Activated CD4-positive, alpha-beta T cell treated with anti-CD3 and anti-CD28 coated beads, Interleukin-2, amount 50 U/mL, for 24 hours (primary cell): ENCODE measurements at places on chromosomes 7 and 10.

DNA sequence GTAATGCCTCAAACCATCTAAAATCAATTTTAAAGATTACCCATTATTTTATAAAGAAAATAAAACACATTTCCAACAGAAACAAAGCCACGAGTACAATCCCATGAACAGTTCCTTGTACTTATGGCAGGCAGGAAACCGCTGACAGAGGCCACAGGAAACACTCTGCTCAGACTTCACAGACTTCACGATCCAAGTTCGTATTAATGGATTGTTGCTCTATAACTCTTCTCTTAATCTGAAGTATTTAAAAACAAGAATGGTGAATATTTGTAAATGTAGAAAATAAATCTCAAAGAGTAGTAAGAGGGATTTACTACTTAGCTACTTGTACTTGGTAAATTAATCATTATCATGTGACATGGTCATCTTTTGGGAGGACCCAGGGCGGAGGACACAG is 78.3 kb downstream of the SNX10 start:
- DNase-seq, result no peak

GRCh38 chr7:52030722-52031121 is 714.1 kb upstream of the COBL start:
- DNase-seq, result no peak

- no peak for DNase-seq
These were observed 125.6 kb upstream of the PRPS1L1 start for GRCh38 chr7:18153183-18153748.

DNA sequence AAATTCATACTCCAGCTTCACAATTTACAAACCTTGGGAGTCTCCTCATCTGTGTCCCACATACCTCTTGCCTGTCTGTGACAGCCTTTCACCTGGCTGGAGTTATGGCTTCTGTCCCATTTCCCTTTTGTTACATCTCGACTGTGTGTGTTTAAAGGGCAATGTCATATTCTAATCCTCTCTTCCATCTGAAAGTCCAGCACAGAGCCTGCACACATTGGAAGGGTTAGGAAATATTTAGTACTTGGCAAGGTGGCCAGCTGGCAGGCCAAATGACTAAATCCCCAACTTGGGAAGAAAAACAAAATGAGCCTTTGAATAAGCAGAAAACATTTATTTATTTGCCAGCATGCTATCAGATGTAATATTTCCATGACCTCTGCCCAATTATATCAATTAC is 120.1 kb upstream of the STK17A start:
- no peak for DNase-seq

DNA sequence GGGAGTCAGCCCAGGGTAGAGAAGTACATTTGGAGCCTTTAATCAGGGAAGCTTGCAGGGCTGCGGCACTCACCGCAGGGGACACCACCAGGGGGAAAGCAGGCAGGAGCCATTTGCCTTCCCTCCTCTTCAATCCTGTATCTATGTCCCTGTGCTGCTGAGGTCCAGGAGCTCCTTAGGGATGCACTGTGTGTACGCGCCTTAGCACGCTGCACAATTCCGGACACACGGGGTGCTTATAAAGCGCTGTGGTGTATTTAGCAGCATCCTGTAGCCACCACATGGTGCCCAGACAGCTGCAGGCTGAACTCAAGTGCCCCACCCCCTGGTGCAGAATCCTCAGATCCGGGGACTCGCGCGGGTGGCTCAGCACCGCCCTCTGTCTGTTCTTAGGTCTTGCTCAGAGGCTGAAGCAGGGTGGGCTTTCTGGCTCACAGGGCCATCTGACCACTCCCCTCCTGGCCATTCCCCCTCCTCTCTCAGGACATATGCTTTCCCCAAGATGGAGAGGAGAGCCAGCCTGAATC is 421.4 kb downstream of the SDK1 start:
- DNase-seq, result no peak
